ENCODE measurements at places on chromosomes 2 and 18. TPM values are rescaled to one million over a fixed set of nuclear protein-coding genes. Genes with fewer than 3 reads are reported as not detected.

DNA sequence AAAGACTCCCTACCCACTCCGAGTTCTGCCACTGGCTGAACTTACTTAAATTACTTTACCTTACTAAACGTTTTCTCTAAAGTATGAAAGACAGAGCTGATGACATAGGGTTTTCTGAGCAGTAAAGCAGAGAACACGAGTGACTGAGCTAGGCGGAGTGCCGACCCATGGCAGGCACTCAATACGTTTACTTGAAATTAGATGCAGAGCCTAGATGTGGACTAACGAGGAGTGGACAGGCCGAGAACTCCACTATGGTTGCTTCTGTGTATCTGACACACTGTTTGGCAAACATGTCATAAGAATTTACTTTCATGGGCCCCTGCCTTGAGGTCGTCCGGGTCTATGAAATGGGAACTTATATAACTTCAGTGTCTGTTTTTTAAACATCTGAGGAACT lies 471.0 kb downstream of the STK39 start:
- DNase-seq, result no peak

DNA sequence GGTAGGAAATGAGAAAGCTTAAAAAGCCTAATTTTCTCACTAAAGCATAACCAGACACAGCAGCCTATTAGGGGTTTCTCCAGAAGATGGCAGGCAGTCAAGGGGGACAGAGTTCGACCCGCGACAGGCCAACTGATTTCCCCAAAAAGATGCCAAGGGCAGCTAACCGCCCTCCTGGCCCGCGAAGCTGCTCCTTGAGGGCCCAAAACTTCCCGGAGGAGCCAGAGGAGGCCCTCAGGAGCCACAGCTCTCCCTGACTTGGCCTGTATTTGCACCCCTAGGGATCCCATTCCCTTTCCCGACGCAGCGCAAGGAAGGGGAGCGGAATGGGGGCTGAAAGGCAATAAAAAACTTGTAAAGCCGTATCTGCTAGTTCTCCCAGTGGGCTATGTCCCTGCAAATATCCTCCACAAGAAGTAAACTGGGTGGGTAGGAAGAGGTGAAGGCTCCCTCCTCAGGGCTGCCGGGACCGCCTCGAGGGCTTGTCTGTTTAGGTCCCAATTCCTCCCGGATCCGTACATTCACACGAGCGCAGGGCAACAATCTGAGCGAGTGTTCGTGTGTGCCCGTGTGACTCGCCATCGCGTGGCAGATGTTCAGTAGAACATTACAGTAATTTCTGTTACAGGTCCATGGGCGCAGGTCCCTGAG lies 756 bp upstream of the NAGK start:
- DNase-seq, result no peak

DNA sequence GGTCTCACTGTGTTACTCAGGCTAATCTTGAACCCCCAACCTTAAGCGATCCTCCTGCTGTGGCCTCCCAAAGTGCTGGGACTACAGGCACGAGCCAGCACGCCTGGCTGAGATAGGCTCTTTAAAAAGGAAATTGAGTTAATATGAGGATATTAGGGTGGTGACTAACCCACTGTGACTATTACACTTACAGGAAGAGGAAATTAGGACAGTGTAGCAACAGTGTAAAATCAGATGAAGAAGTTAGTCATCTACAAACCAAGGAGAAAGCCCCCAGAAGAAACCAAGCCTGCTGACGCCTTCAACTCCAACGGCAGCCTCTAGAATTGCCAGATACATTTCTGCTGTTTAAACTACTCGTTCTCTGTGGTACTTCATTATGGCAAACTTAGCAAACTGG lies 711.9 kb downstream of the SUCLG1 start:
- DNase-seq, result no peak

- no peak for DNase-seq
Observed at GRCh38 chr18:70036771-70037347, 89.2 kb upstream of the CD226 start.

The WDSUB1 gene
- 9.1 TPM for polyA plus RNA-seq

- no peak for DNase-seq
Observed at GRCh38 chr18:50091509-50092244, 103.3 kb downstream of the MYO5B start.

The IL36A gene
- polyA plus RNA-seq, result not detected

GRCh38 chr2:240986787-240987411 lies 11.5 kb upstream of the SNED1 start:
- DNase-seq, result no peak

The FZD7 gene
- polyA plus RNA-seq, result 4.9 TPM

DNA sequence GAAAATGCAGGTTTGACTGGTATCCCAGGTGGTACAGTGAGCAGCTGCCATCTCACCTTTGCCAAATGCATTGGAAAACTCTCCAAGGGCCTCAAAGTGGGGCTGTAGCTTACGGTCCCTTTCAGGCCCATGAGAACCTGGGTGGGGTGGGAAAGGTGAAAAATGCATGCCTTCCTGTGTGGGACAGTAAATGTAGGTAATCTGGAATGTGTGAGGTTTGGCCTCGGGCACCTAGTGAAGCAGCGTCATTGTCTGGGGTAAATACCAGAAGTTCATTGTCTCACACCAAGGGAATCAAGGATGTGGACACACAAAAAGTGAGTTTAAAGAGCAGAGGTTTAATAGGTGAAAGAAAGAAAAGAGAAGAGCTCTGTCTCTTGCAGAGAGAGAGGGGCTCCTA lies 36.6 kb downstream of the TIMM21 start:
- no peak for DNase-seq

GRCh38 chr2:120625865-120626560 lies 109.7 kb upstream of the GLI2 start:
- DNase-seq, result no peak

GRCh38 chr18:54713386-54713785 lies 114.9 kb upstream of the RAB27B start:
- DNase-seq, result no peak

- no peak for DNase-seq
Observed at GRCh38 chr2:18998491-18998890, 359.9 kb downstream of the OSR1 start.

The TEKT4 gene
- not detected for polyA plus RNA-seq

DNA sequence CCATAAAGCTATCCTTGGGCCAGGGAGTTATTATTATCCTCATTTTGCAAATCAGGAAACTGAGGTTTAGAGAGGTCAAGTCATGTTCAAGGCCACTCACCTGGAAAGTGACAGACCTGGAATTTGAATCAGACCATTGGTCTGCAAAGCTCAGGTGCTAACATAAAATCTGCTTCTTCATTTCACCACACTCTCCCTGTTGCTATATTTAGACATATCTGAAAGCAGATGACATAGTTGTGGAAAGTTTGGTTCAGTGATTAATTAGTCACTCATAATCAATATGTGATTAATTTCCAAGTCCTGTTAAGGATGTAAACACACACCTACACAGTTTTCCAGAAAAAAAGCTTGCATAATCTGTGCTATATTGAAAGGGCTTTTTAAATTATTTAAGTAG lies 57.4 kb downstream of the LINC00305 start:
- no peak for DNase-seq

GRCh38 chr2:150853263-150853662 lies 365.8 kb upstream of the RND3 start:
- DNase-seq, result no peak

DNA sequence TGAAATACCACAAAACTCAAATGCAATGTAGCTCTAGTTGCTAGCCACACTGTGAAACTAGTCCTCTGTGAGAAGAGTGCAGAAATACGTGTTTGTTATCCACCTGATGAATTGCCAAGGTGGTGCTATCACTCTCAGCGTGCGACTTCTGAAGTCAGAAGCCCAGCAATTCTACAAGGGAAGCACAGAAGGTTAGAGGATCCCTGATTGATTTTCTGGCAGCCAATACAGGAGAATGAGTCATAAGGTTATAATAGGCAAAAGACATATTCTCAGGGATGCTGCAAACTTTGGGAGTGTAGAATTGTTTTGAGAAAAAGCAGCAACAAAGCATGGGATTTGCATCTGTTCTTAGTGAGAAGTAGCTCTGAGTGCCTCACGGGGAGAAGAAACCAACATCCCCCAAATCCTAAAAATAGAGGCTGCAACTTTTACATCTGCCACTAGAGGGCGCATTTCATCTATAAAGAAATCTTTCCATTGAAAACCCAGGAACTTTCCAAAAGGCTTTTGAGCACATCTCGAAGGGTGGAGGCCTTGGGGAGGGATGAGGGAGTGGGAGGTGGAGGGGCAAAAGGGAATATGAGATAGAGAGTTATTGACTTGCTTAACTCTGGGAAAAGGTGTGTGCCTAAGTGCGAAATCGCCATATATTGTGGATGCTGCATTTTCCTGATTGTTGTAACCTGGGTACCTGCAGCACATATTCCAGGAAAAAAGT lies 78.0 kb downstream of the TMEM182 start:
- peak; percentile 15 for DNase-seq

GRCh38 chr2:56582570-56582969 lies 398.8 kb downstream of the CCDC85A start:
- DNase-seq, result no peak

DNA sequence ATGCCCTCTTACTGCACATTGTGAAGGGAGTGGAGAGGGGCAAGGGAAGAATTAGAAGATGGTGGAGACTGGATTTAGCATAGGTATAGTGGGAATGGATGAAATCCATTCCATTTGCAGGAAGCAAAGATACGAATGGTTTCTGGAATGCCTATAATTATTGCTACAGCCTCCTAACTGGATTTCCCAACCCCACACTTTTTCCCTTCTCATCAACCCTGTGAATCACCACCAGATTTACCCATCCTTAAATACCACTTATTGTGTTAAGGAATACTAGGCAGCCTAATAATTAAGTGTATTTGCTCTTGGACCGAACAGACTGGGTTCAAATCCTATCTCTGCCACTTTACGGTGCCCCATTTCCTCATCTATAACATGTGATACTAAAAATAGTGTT lies 39.3 kb upstream of the CREB1 start:
- DNase-seq, result no peak

DNA sequence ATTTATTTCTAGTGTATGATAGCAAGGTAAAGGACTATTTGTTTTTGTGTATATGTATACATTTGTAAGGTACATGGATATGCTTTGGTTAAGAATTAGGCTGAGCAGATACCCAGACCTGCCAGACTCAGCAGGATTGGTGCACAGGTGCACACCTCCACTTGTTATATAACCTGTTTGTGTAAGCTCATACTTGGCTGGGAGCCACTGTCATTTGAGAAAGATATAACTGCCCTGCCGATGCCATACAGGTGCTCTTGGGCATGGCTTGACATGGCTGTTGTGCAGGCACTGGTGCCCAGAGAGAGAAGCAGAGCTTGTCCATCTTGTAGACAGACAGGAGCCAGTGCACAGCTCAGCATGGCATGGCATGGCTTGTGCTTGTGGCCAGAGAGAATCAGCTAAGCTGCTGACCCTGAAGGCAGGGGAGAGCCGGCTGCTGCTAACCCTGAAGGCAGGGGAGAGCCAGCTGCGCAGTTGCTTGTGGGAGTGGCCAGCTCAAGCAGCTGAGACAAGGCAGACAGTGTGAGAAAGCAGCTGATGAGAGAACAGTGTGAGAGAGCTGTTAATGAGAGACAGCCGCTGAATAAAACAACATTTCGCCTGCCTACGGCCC lies 136.5 kb downstream of the RNF144A start:
- no peak for DNase-seq

DNA sequence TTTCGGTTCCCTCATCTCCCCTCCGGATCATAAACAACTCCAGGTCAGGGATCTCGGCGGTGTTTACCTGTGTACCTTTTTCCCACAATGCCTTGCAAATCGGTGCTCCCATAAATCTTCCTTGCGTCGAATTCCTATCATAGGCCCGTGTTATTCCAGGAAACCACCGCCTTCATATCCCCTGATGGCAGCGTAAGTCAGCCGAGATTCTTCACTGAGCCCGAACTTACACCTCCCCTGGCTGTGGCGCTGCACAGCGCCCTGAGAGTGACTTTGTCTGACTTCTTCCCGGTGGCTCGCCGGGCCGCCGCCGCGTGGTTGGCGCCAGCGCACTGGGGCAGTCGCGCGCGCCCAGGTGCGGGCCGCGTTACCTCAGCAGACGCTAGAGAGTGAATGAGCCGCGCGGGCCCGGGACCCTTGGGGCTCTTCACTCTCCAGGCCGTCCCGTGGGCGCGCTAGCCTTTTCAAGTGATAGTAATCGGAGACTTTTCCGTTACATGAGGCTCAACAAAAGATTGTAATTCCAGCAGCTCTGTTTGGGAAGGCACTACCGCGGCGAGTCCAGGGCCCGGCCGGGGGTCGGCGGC lies 101.6 kb downstream of the SPTBN1 start:
- DNase-seq, result peak; percentile 85

The SLC4A5 gene
- polyA plus RNA-seq, result 0.38 TPM
